ENCODE measurements at places on chromosomes 12 and 14.

- DNase-seq = no peak
Observed at GRCh38 chr14:52900731-52901130, 50.1 kb downstream of the FERMT2 start.

GRCh38 chr12:94263905-94264561 lies 115.7 kb downstream of the PLXNC1 start:
- no peak for DNase-seq

- DNase-seq = no peak
Observed at GRCh38 chr14:28382444-28383190, 384.0 kb upstream of the FOXG1 start.

- DNase-seq = no peak
Observed at GRCh38 chr14:100140452-100141078, 18.9 kb downstream of the DEGS2 start.

DNA sequence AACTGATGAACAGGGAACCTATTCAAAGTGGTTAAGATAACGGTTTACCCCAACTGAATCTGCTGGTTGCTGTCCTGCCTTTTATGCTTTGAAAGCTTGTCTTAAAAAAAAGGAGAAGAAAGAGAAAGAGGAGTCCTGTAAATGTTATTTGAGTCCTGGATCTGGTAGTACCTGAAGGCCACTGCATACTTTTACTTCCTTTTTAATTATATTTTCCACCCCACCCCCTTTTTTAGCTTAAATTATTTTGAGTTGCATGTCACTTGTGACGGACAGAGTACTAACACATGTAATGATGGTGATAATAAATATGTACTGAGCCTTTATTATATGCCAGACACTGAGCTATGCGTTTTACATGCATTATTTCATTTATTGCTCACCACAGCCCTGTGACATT lies 2.5 kb upstream of the AMIGO2 start:
- no peak for DNase-seq

DNA sequence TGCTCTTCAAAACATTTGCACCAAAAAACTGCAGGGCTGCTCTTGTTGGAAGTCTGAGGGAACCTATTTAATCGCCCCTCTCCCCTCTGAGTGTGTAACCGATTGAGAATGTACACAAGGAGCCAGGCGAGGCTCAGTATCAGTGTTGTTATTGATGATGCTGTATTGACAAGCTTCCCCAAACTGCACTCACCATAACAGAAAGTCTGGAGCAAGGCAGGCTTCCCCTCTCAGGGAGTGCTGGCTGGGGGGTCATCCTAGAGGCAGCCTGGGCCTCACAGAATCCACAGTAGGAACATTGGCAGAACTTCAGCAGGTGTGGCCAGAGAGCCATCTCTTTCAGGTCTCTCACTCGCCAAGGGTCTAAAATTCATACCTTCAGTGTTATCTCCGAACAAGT lies 58.1 kb upstream of the TUNAR start:
- no peak for DNase-seq

DNA sequence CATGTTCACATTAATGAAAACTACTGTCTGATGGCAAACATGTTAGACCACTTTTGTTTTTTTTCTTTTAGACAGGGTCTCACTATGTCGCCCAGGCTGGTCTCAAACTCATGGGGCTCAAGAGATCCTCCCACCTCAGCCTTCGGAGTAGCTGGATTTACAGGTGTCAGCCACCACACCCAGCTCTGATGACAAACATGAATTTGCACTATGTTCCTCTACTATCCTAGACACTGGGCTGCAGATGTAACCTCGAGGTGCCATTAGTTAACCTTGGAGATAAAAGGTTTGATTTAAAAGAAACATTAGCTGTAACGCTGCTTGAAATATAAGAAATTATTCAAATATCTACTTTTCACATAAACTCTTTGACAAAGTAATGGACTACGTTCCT lies 8.1 kb downstream of the VPS37B start:
- no peak for DNase-seq

DNA sequence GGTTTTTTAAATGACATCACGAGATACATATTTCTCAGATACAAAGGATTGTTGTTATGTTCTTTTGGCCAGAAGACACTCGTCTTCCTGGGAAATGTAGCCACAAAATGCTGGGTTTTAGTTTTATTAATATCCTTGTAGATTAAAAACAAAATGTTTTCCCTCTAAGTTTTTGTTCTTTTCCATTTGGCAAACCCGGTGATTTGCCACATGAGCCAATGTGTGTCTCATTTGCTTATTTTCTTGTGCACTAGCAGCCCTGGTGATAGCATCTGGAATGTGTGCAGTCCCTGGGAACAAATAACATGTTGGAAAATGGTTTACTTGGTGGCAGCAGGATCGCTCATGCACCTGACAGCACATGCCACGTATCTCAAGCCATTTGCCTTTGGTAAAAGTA lies 61.0 kb downstream of the HMGA2 start:
- no peak for DNase-seq

DNA sequence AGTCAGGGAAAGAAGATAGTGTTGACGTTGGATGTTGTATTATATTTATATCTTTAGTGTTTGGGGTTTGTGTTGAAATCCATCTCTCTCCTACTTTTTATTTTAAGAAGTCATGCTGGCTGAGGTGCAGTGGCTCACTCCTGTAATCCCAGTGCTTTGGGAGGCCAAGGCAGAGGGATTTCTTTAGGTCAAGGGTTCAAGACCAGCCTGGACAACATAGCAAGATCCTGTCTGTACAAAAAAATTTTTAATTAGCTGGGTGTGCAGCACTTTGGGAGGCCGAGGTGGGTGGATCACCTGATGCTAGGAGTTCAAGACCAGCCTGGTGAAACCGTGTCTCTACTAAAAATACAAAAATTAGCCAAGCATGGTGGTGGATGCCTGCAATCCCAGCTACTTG lies 23.9 kb downstream of the A2ML1 start:
- DNase-seq = no peak

All from effector CD8-positive, alpha-beta T cell (primary cell).